ENCODE measurements at places on chromosomes 5 and 9.
A peak's percentile ranks its signal among the peaks of the same experiment; 100 is the strongest.

GRCh38 chr9:129287619-129288305 is 109.7 kb upstream of the IER5L start:
- no peak for DNase-seq

- no peak for DNase-seq
Observed at GRCh38 chr5:4145511-4145910, 549.9 kb downstream of the IRX1 start.

DNA sequence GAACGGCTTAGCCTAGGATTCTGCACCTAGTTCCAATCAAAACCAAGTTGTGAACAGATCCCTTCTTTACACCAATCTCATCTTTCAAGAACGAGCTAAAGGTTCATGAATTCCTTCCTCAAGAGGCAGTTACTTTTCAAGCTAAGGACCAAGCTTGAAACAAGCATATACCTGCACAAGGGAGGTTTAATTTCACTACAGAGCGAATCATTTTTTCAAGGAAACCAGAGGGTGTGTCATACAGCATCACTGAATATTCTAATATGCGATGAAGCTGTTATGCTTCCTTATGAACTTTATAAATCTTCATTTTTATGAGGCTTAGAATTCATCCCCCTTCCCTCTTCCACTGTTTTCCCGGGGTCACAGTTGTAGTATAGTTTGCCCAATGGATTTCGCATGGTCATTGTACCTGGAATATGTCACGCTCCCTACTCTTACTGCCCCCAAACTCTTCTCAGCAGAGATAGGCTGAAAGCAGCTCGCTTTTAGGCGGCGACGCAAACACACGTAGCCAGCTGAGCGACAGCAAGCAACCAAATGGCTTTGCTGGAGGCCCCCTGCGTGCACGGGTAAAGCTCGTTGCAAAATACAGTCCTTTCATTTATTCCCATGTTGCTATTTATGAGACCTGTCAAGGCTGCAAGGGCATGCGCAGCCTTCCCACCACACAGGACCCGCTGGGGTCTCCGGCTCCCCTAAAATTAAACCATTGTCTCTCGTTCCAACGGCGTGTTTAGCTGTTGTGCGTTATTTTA is 832 bp downstream of the LMBRD2 start:
- DNase-seq, result peak; percentile 50

- DNase-seq, result no peak
Observed at GRCh38 chr5:40276426-40277102, 403.2 kb upstream of the PTGER4 start.

- DNase-seq, result peak; percentile 94
Observed at GRCh38 chr9:136631038-136632000, 31.4 kb upstream of the EGFL7 start.

GRCh38 chr5:158244882-158245281 is 385.9 kb upstream of the CLINT1 start:
- DNase-seq, result no peak

DNA sequence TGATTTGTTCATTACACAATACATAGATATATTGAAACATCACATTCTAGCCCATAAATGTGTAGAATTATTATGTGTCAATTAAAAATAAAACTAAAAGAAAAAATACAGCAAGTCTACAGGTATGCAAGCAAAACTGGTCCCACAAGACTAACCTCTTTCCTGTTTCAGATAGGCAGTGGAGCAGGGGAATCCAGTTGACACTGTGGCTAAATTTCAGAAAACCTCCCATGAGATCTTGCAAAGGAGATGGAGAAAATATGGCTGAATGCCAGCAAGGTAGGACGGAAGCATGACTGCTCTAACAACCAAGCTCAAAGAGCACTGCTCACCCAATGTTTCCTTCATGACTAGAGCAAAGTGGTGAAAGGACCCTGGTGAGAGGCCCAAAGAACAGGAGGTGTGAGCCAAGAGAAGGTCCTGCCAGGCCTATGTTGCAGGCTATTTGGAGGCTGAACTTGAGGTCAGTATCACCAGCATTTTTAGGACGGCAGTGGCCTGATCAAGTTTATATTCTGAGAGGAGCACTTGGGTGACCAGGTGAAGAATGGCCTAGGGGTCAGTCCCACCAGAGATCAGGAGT is 1.1 kb upstream of the SH3TC2 start:
- no peak for DNase-seq

DNA sequence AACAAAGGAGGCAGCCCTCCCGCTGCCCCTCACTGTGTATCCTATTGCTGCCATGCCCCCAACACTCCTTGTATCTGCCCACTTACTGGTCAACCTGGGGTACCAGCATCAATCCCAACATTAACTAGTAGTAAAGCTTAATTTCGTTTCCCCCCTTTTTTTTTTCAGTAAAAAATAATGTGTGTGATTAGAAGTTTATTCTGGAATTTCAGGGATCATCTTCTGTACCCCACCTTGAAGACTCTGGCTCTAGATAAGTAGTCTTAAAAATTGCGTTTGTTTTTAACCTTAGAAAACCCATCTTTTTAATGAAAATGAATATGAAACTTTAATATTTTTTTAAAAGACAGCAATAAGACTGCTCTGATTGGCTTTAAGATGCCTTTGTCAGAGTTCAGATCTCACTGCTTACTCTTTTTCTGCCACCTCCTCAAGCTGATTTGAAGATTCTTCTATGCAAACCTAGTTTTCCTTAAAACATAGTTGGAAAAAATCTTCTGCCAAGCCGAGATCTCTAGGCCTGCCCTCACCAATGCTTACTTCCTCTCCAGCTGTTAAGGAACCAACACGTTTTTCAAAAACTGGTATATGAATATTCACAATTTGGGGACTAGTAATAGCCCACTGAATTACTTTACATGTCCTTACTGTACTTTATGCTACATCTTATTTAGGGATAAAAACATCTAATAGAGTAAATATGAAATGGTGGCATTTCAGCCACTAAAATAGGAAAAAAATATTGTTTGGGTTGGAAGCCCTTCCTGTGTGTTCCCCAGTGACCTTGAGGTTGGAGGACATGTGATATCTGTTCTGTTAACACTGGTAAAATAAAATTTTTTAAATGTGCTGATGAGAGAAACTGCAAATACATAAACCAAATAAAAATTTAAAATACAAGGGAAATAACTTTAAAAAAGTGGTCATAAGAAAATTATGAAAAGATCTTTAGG is 4.0 kb upstream of the RHOBTB3 start:
- DNase-seq, result no peak

- peak; percentile 67 for DNase-seq
Observed at GRCh38 chr5:174533751-174534241, 190.6 kb upstream of the MSX2 start.

- no peak for DNase-seq
Observed at GRCh38 chr9:121206516-121207370, 5.1 kb upstream of the RAB14 start.

GRCh38 chr5:171355302-171355724 is 32.3 kb upstream of the NPM1 start:
- no peak for DNase-seq

DNA sequence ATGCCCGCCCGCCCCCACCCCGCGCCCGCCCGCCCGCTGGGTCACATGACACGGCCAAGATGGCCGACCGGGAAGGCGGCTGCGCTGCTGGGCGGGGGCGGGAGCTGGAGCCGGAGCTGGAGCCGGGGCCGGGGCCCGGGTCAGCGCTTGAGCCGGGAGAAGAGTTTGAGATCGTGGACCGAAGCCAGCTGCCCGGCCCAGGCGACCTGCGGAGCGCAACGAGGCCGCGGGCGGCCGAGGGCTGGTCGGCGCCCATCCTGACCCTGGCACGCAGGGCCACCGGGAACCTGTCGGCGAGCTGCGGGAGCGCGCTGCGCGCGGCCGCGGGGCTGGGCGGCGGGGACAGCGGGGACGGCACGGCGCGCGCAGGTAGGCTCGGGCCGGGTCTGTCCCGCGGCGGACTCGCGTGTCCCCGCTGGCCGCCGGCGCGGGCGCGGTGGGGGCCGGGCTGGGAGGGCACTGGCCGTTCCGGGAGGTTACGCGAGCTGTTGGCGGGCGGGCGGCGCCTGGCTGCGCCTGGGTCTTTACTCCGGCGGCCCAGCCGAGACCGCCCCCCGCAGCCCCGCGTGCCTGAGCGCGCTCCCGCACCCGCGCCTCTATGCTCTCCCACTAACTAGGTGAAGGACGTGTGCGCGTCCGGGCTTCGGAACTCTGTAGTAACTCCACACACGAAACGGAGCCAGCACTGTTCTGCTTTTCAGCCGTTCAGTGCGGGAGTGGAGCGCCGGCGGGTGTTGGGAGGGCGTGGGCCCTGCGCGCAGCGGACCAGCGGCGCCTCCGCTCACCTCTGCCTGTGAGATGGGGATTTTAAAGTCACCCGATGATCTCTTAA is at the start of gene RUFY1:
RUFY1 (plus strand) TSS at position 44 of the 832 bp plus-strand sequence; CDS start at position 60, 16 bp downstream.
- DNase-seq, result peak; percentile 84
